ENCODE measurements at places on chromosomes 7 and 10. TPM values are rescaled to one million over a fixed set of nuclear protein-coding genes. Genes with fewer than 3 reads are reported as not detected.

ZYX gene
- 271 TPM for total RNA-seq

KIF11 gene
- 0.29 TPM for total RNA-seq

PDE6C gene
- not detected for total RNA-seq

DYNC1I1 gene
- 4.3 TPM for total RNA-seq

RPEL1 gene
- total RNA-seq: not detected

MARVELD1 gene
- 28.7 TPM for total RNA-seq

GJD4 gene
- total RNA-seq: not detected

CYP26C1 gene
- total RNA-seq: 0.22 TPM

ALOX5 gene
- total RNA-seq: 36.8 TPM

MRC1 gene
- total RNA-seq: 267 TPM

HOGA1 gene
- 3.8 TPM for total RNA-seq

PDIA4 gene
- 101 TPM for total RNA-seq

IQUB gene
- total RNA-seq: 0.10 TPM

TLX1 gene
- total RNA-seq: not detected

CYP2C19 gene
- total RNA-seq: 0.19 TPM

UROS gene
- total RNA-seq: 50.6 TPM

CCDC146 gene
- 11.4 TPM for total RNA-seq

PDZD7 gene
- total RNA-seq: 0.55 TPM

TAS2R5 gene
- 1.1 TPM for total RNA-seq

INTS15 gene
- total RNA-seq: 26.2 TPM

CYP2C9 gene
- 0.51 TPM for total RNA-seq

SLC26A4 gene
- 0.67 TPM for total RNA-seq

CYP2E1 gene
- total RNA-seq: 3.8 TPM

CAMK2B gene
- total RNA-seq: 1.2 TPM

TRIM73 gene
- total RNA-seq: 5.4 TPM

HECW1 gene
- 2.6 TPM for total RNA-seq

ZNF425 gene
- 0.64 TPM for total RNA-seq

FFAR4 gene
- total RNA-seq: 2.3 TPM

ANXA8 gene
- not detected for total RNA-seq
